ENCODE measurements at places on chromosomes 6 and 20. TPM values are rescaled to one million over a fixed set of nuclear protein-coding genes. Genes with fewer than 3 reads are reported as not detected.

DNA sequence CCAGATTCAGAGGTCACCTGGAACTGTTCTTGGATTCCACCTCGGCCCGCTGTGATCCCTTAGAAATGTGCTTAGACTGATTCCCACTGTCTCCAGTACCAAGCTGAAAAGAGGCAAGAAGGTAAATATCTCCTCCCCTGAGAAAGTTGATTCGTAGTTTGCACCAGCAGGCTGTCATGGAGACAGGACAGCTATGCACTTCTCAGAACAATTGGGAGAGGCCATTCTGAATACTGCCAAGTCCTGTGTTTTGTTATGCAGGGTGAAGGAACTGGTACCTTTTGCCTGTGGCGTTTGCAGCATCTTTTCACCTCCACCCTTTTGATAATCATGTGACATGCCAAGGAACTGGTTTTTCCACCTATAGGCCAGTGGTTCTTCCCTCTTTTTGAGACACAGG lies 58.2 kb upstream of the RNGTT start:
- DNase-seq = no peak

DNA sequence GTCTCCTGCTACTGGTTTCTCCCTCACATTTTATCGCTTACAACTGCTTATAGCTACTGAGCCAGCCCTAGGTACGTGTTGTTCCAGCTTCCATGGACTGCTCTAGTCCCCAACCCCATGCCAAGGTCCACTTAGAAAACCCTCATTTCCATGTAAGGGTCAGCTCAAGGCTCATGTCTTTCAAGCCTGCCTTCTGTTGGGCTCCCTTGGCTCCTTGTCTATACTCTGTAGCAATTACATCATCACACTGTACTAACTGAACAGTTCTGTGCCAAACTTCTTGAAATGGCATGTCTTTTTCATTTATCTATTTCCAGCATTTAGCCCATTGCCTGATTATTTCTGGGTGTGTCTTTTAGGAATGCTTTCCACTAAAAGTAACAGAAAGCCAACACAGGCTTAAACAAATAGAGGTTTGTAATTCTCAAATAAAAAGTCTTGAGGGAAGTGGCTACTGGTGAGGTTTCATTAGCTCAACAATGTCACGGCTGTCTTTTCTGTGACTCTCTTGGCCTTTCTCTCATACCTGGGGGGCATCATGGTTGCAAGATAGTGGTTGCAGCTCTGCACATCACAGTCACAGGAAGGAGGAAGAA lies 317.6 kb downstream of the TPBG start:
- DNase-seq = no peak

- DNase-seq = peak; percentile 21
Measured at GRCh38 chr6:34146801-34147592, 1.1 kb upstream of the GRM4 start.

- no peak for DNase-seq
Measured at GRCh38 chr6:149075616-149076354, 241.7 kb upstream of the TAB2 start.

The PTK6 gene
- 0.28 TPM for total RNA-seq

The MAS1 gene
- not detected for total RNA-seq

- no peak for DNase-seq
Measured at GRCh38 chr6:91719414-91719813, 1132.5 kb upstream of the MAP3K7 start.

The ITPA gene
- total RNA-seq = 24.9 TPM

DNA sequence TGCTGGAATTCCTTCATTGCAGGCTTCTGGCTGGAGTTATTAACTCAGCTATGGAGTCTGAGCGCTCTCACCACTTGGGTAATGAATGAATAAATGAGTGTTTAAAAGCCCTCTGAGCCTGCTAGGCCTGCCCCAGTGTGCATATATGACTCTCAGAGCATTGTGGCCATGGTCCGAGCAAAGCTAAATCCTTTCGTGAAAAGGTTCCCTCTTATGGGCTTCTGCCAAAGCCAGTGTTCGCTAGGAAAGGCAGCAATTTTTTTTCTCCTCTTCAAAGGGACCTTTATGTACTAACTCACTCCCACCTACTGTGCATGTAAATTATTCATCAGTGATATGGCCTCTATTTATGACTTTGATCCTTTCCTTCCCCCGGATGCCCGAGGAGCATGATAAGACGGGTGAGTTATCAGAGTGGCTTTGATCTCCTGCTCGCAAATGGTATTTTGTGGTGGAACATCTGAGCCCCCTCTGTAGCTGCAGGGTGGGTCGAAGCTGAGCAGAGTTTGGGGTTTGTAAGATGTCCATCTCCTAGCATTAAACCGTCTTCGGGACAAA lies 88.6 kb downstream of the LINC00237 start:
- DNase-seq = no peak

GRCh38 chr6:89574910-89575561 lies 63.5 kb downstream of the LYRM2 start:
- no peak for DNase-seq

- DNase-seq = no peak
Measured at GRCh38 chr6:73969971-73970970, 274.3 kb downstream of the CD109 start.

The WFDC8 gene
- total RNA-seq = not detected

- no peak for DNase-seq
Measured at GRCh38 chr6:169238766-169239165, 14.9 kb downstream of the THBS2 start.

The VGLL2 gene
- not detected for total RNA-seq

DNA sequence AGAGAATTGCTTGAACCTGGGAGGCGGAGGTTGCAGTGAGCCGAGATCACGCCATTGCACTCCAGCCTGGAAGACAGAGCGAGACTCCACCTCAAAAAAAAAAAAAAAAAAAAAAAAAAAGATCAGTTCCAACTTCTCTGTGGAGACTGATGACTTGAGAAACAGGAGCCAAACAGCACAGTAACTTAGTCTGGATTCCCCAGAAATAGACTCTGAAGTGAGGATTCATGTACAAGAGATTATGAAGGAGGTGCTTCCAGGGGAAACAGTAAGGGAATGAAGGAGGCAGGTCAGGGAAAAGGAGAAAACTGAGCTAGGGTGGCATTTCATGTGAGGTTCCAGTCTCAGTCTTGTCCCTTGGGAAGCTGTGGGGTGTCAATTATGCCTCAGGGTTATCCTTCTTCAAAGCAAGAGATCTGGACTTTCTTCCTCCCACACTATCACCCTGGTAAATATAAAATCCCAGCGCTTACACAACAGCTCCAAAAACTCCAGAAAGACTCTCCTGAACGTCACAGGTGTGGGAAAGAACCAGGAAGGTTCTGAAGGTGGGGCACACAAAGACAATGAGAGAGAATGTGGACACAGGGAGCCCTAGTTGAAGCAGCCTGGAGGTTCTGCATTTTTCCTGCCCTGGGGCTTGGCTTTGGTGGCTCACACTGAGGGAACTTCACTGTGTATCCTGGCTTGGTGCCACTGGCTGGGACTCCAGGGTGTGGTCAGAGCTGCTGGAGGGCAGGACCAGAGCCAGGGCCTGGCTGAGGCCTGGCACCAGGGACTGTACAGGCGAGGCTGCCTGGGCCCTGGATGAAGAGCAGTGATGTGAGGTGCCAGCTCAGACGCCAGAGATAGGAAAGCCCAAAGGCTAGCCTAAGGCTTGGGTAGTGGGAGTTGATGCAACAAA lies 46.8 kb downstream of the PCNA start:
- DNase-seq = peak; percentile 91

The RNF182 gene
- total RNA-seq = 0.28 TPM

DNA sequence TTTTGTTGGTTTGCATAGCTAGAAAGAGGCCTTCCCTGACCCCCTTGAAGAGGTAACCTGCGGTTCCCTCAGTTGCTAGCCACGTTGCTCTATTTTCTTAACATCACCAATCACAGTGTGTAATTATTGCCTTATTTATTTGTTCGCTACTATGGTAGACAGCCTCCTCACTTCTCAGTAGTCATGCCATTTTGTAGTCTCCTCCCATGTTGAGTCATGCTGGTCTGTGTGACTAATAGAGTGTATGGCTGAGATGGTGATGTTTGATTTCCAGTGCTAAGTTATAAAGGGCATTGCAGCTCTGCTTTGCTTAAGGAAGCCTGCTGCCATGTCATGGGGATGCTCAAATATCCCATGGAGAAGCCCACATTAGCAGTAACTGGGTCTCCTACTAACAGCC lies 236.6 kb upstream of the CHD6 start:
- DNase-seq = no peak

- no peak for DNase-seq
Measured at GRCh38 chr6:148952147-148953035, 205.6 kb downstream of the UST start.

The WFDC5 gene
- total RNA-seq = not detected

The NFKBIL1 gene
- total RNA-seq = 33.7 TPM

The GTF2H4 gene
- total RNA-seq = 7.7 TPM

DNA sequence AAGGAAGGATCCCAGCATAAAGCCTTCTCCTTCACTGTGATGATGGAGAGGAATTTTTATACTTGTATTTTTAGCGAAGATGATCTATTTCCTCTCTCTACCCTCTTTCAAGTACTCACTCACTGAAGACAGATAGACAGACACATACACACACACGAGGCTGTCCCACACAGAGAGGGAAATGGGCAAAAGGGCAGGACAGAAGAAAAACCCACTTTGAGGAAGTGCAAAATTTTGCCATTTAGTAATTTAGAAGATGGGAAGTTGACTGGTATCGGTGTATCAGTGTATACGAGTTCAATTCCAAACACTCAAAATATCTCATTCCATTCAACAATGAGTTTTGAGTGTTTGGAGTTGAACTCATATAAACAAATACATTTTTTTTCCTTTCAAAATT lies 30.9 kb downstream of the HEBP2 start:
- DNase-seq = no peak

The PDE10A gene
- total RNA-seq = 33.5 TPM

Data from sigmoid colon (tissue), 7 donors.